ENCODE measurements at places on chromosomes 13 and 19. TPM values are rescaled to one million over a fixed set of nuclear protein-coding genes. Genes with fewer than 3 reads are reported as not detected.

GRCh38 chr13:51336746-51337145, 2.7 kb upstream of the SERPINE3 start:
- peak; percentile 61 for DNase-seq

GRCh38 chr19:41321600-41322270, 11.8 kb downstream of the CCDC97 start:
- peak; percentile 54 for DNase-seq

GRCh38 chr13:26230703-26231102, 8.6 kb upstream of the RNF6 start:
- DNase-seq = no peak

- no peak for DNase-seq
Measured at GRCh38 chr13:43054803-43055802, 31.7 kb downstream of the DNAJC15 start.

DNA sequence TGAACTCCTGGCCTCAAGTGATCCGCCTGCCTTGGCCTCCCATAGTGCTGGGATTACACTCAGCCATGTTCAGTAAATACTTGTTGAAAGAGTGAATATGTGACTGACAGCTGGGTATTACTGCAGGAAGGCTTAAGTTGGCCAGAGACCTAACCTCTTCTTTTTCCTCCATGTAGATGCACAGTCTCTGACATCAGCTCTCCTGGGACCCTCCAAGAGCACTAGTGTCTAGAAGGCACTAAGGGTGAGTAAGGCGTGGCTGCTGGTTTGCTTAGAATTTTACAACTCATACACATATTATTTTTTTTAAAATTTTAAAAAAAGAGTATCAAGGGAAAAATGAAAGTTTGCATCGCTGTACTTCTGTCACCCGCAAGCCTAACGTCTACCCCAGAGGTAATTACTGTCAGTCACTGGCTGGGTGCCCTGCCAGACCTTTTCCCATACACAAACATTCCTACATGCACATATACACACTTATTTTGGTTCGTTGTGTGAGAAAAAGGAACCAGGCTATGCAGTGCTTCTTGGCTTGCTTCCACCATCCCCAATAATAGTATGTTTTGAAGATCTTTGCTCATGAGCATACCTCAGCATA, 122.0 kb downstream of the SIPA1L3 start:
- no peak for DNase-seq

- DNase-seq = no peak
Measured at GRCh38 chr13:107185889-107186288, 618.0 kb upstream of the ARGLU1 start.

DNA sequence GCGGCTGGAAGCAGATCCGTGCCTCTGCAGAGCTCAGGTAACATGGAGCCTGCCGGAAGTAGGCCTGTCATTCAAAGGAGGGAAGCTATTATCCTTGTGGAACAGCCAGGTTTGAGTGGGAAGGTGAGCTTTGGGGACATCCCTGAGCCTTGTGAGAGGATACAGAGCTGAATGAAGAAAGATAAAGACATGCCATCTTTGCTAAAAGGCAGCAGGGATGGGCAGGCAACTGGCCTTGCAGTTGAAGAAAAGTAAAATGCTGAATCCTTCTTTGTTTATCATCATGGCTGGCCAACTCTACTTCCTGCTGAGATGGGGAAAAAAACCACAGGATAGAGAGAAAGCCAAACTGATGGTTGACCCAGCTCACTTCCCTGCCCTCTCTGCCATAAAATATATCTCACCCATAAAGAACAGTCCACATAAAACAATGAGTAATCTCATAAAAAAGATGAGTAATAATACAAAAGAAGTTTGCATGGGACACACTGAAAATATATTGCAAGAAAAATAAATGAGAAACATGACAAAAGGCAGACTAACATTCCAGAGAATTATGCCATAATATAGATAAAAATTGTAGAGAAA, 226.3 kb downstream of the DLEU7 start:
- no peak for DNase-seq

DNA sequence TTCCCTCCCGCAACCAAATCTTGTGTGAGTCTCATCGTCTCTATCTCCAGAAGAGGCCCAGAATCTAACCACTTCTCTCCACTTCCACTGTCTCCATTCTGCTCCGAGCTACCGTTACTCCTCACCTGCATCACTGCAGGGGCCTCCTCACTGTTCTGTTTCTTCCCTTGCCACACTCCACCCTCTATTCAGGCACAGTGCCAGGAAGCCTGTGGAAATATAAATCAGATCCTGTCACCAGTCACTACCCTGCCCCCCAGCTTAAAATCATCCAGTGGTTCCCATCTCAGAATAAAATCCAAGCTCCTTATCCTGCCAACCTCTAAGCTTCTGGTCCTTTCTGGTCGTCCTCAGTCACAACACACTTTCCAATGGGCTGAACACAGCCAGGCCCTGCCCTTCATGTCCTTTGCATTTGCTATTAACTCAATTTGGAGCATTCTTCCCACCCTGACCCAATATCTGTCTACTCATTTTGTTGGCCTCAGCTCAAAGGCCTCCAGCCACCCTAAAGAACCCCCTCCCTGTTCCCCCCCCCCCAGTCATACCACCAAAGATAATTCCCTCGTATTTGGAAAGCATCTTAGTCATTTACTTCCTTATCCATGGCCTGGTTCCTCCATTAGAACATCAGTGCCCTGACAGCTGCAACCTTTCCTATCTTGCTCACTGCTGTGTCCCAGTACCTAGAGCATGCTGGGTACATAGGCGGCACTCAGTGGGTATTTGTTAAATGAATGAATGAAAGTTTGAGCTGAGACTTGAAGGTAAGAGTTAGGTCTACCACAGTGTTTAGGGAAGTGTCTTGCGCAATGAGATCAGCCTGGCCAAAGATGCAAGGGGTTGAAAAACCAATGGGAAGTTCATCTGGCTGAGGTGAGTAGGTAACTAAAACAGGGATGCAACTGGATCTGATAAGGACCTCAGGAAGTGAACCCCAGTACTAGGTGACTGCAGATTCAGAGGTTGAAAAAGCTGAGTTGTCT, 24.4 kb downstream of the ZNF175 start:
- no peak for DNase-seq

DNA sequence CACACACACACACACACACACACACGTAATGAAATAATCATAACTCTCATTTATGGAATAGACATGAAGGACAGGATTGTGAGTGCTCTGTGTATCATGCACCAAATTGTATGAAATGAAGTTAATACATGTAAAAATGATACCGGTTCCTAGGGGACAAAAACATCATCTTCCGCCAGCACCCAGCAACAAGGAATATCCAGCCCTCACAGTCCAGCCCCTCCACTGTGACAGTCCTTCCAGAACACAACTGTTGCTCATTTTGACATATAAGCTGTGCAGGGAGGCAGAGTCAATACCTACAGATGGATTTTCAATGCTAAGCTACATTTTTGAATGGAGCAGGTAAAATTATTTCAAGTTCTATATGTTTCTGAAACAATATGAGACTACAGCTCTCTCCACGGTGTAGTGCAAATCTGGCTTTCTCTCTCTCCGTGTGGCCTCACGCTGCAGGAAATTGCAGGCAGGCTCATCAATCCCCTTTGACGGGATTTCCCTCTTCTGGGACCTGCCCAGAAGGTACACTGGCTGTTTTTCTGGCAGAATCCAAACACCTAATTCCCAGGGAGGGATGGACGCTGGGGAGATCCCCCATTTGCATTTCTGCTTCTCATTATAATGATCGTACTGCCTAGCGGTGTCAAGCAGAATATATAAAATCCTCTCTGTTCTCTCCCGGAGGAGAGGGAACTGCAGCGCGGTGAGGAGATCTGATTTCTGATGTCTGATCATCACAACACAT, 494.0 kb downstream of the LIG4 start:
- no peak for DNase-seq

GRCh38 chr13:28659621-28659970, 666 bp downstream of the POMP start:
- DNase-seq = no peak

DNA sequence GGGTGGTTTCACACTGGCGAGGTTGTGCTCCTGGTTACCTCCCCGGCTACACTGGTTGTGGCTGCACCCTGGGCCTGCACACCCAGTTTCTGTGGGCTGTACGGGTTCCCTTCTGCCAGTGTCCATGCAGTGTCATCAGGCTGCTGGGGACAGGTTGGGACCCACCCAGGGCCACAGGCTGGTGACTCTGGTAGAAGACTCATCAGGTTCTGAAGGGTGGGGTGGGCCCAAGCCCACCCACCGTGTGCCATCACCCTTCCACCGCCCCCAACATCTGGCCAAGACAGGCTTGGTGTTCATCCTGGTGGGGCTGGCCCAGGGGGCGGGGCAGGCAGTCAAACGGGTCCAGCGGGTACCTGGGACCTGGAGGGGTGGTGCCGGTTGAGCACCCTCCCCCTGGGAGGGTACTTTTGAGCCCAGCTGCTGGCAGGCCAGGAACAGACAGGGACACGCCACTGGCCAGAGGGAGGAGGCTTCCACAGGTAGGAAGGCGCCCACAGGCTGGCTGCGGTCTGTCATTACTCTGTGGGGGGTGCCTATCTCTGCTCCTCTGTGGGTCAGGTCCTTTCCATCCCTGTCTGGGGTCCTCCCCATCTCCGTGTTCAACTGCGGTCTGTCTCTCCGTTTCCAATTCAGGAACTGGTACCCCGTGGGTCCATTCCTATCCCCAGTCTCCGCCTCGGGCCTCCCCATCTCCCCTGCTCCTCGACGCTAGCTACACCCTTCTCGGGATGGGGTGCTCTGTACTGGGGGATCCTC, at the start of gene RNF225:
TSS of gene RNF225 (plus strand) at position 437 of the 759 bp plus-strand sequence. CDS start 434 bp downstream, outside the sequence.
- no peak for DNase-seq

- DNase-seq = peak; percentile 90
Measured at GRCh38 chr19:49340069-49340864, 5.1 kb downstream of the CD37 start.

GRCh38 chr13:42279080-42279479, 7.1 kb downstream of the AKAP11 start:
- no peak for DNase-seq

- DNase-seq = peak; percentile 93
Measured at GRCh38 chr19:48737360-48737998, 2.9 kb downstream of the RASIP1 start.

GRCh38 chr13:110855363-110855762, 59.5 kb downstream of the ANKRD10 start:
- no peak for DNase-seq

DNA sequence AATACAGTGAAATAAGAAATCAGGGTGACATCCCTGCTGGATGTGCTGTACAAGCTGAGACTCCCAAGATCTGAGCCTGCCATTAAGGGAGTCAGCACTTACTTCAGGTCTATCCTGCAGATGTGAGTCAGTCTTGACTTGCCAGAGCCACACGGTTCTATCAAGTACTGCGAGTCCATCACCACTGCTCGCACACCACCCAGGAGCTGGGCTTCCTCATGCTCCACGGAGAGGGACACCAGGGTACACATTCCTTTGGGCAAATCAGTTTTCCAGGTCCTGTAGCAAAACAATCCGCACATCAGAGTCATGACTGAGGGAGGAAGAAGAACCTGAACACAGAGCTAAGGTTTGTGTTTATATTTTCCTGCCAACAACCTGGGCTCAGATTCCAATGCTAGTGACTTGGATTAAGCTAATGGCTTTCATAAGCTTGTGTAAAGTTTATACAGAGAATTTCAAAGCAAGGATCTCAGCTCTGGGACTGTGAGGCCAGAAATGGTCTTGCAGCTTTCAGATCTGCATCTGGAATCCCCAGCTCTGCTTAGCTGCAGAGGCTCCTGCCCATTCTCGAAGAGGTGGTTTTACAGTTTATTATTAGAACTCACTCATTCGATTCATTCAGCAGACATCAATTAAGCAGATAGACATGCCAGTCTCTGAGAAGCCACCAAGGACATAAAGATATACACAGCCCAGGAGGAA, 90.6 kb downstream of the KL start:
- no peak for DNase-seq

- no peak for DNase-seq
Measured at GRCh38 chr19:18351544-18351943, 11.1 kb downstream of the PGPEP1 start.

GRCh38 chr19:33039108-33039599, 25.5 kb downstream of the RHPN2 start:
- no peak for DNase-seq

DNA sequence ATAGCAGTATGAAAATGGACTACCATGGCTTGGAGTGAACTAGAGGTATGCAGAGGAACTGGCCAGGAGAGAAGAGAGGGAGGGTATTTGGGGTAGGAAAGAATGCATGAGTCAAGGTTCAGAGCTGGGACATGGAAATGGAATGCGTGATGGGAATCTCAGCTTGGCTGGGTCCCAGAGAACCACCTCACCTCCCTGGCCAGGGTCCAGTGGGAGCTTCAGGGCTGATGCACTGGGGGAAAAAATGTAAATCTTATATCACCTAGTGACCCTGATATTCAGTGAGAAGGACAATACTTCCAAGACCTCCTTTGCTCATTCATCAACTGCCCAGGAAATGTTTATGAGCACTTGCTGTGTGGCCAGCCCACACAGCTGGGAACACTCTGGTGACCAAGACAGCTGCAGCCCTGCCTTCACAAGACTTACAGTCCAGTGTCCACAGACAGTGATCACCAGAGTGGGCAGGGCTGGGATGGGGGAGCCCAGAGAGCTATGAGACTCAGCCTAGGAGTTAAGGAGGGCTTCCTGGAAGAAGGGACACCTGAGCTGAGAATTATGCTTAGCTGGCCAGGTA, 12.8 kb downstream of the IGSF23 start:
- peak; percentile 74 for DNase-seq

- no peak for DNase-seq
Measured at GRCh38 chr19:49845414-49845813, 5.5 kb upstream of the PTOV1 start.

- no peak for DNase-seq
Measured at GRCh38 chr13:33284916-33285315, 639 bp downstream of the STARD13 start.

GRCh38 chr13:50015258-50015657, at the start of gene KCNRG:
Gene KCNRG (plus strand): TSS chr13:50015444. CDS start chr13:50015494, 50 bp downstream.
- no peak for DNase-seq

DNA sequence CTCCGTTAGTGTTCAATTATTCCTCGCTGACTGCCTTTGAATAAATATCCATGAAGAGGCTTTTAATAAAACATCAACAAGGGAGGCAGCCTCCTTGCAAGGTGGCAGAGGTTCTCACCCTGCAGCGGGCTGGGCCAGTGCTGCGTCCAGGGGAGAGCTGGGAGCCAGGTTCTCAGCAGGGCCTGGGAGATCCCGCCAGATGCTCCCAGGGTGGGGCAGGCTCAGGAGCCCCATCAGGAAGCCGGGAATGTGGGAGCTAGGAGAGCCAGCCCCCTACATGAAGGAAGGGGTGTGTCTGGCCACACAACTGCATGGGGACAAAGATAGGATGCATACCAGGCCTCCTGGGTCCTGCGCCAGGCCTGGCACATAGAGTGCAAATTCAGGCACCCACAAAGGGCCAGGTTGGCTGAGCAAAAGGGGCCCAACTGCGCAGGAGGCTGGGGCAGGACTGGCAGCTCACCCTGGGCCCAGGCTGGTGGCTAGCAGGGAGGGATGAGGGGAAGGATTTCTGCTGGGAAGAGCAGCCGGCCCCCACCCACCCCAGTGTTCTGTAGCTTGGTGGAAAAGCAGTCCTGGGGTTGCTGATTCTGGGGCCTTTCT, 22.8 kb downstream of the VSTM2B start:
- DNase-seq = no peak

Gene KLF2
- total RNA-seq = 42.2 TPM

Gene RELB
- total RNA-seq = 8.9 TPM

Gene SIGLEC9
- total RNA-seq = 0.33 TPM

Gene SLC6A16
- 1.6 TPM for total RNA-seq

Gene KLK12
- total RNA-seq = not detected

Gene PBX4
- total RNA-seq = 8.2 TPM

Gene TPP2
- 73.5 TPM for total RNA-seq

Gene LSM7
- total RNA-seq = 69.9 TPM

Gene SERPINE3
- not detected for total RNA-seq

Gene ZNF829
- total RNA-seq = 0.66 TPM

Gene GPR42
- not detected for total RNA-seq

Measured in body of pancreas (tissue), 4 donors.